ENCODE measurements at places on chromosomes 4 and X. TPM values are rescaled to one million over a fixed set of nuclear protein-coding genes. Genes with fewer than 3 reads are reported as not detected.

DNA sequence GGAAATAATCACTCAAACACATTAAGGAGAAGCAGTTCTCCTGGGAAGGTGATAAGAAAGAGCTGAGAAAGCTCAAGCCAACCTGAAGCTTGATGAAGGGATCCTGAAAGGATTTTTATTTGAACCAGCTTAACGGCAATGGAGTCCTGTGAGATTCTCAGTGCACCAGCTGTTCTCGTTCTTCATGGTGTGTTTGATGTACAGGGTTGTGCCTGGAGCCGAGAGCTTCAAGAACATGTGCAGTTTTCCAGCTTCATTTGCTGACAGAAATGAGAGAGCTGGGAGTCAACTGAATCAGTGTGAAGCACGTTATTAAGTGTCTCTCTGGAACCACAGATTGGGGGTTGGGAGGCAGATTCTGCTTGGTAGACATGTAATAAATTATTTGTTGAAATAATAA is 115.7 kb downstream of the ANKRD50 start:
- no peak for DNase-seq

- no peak for DNase-seq
Observed at GRCh38 chr4:6055030-6055429, 36.8 kb upstream of the C4orf50 start.

GRCh38 chr4:164383358-164384220 is 370.3 kb upstream of the SMIM31 start:
- DNase-seq, result peak; percentile 60

- DNase-seq, result no peak
Observed at GRCh38 chr4:19945979-19946380, 305.7 kb upstream of the SLIT2 start.

DNA sequence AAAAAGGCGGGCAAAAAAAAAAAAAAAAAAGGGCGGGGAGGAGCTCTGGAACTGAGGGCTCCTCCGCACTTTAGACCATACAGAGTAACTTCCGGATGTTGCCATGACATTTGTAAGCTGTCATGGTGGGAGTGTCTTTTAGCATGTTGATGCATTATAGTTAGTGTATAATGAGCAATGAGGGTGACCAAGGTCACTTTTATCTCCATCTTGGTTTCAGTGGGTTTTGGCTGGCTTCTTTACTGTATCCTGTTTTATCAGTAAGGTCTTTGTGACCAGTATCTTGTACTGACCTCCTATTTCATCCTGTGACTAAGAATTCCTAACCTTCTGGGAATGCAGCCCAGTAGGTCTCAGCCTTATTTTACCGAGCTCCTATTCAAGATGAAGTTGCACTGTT is 193.4 kb downstream of the UGT8 start:
- DNase-seq, result no peak

- DNase-seq, result no peak
Observed at GRCh38 chrX:130851569-130851968, 51.4 kb downstream of the ENOX2 start.

STPG2 gene
- polyA plus RNA-seq, result 0.43 TPM
